ENCODE measurements at places on chromosomes 7 and 10.

DNA sequence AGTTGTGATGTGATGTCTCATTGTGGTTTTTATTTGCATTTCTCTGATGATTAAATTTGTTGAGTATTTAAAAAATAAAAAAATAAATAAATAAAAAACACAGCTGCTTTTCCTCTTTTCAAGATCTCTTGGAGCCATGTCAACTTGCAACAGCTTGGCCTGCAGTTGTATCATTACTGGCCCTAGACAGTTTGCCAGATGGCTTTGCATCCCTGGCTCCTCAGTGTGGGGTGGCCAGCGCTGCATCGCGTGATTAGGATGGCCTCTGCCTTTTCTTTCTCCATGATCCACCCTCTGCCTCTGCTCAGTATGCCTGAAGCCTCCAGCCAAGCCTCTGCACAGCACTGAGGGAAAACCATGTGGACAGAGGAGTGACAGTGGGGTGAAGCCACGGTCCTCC lies 96.8 kb downstream of the PPP1R3C start:
- no peak for DNase-seq

GRCh38 chr7:121473645-121474300 lies 77.7 kb upstream of the FAM3C start:
- no peak for DNase-seq

DNA sequence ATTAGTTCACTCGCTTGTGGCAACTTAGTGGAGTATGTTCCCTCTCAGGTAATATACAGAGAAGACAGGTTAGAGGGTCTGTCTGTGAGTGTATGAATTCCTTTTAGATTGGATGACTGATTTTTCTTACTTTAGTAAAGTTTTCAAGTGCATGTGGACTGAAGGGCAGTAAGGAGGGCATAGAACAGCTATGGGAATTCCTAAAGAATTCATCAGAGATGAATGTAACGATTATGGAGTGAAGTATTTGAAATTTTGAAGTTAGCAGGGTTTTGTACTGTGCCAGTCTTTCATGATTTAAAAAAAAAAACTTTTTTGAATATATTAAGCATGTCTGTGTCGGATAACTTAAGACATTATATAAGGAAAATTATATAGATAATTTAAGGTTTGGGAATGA lies 15.5 kb downstream of the MAPK8 start:
- no peak for DNase-seq

DNA sequence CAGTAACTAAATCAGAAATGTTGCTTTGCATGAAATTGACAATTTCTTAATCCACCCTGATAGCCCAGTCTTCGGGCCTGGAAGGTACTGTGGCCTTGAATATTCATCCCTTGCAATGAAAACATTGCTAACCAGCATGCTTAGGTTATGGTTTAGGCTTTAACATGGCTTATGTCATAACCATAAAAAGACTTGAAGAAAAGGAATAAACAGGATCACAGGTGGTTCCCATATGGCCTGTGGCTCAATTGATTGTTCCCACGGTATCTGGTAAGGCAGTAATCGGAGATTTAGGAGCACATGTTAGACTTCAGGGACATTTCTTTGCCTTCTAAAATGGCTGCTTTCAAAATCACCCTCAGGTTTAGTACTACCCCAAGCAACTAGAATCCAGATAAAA lies 139.5 kb downstream of the ST7 start:
- no peak for DNase-seq

DNA sequence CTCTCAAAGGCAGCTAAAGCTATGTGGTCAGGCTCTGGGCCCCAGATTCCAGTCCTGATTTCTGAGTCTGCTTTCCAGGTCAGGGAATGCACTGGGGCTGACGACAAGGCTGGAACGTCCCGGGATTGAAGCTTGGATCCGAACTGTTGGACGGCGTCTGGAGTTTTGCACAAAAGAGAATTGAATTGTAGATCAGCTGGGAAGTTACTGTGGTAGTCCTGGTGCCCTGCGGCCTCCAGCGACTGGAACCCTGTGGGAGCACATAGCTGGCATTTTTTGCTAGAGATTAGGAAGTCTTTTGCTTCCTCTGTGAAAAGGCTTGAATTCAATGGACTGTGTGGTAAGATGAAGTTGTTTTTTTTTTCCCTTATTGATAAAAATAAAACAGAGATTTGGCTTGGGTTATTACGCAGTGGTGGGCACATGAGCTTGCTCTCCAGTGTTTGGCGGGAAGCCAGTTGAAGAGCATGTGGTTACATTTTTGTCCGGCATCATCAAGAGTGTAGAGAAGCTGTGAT lies at the start of gene HK1:
TSS of gene HK1 (plus strand) at position 51 of the 518 bp plus-strand sequence.
- peak; percentile 67 for DNase-seq

- DNase-seq: peak; percentile 5
Measured at GRCh38 chr7:107213193-107213788, 44.5 kb downstream of the HBP1 start.

DNA sequence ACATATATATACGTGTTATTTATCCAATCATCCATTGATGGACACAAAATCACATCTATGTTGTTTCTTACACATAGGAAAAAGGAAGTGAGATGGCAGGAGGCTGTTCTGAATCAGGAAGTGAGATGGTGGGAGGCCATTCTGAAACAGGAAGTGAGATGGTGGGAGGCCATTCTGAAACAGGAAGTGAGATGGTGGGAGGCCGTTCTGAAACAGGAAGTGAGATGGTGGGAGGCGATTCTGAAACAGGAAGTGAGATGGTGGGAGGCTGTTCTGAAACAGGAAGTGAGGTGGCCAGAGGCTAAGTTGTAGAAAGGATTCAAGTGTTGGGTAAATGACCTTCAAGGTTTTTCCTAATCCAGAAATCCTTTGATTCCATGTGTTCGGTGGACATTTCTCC lies 921.5 kb downstream of the TYW1 start:
- no peak for DNase-seq

DNA sequence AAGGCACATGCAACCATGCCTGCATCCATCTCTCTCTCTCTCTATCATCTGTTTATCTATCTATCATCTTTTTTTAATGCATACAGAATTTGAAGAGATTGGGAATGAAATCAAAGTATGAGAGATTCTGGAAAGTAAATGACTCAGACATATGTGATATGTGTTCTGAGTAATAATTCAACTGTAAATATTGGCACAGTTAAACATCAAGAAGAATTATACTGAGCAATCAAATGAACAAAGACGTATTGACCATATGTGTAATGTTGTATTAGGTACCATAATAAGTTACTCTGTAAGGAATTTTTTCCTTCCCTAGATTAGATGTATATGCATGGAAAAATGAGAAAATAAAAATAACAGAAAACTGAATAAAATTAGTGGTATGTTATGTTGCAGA lies 108.3 kb downstream of the SUGCT start:
- no peak for DNase-seq

GRCh38 chr7:11328309-11328708 lies 354.6 kb downstream of the PHF14 start:
- no peak for DNase-seq

GRCh38 chr10:74079936-74080590 lies 70.6 kb downstream of the AP3M1 start:
- DNase-seq: no peak
